Mammary microvascular endothelial cell (primary cell): ENCODE measurements at places on chromosomes 3 and 15. TPM values are rescaled to one million over a fixed set of nuclear protein-coding genes. Genes with fewer than 3 reads are reported as not detected.

Gene TGM4
- total RNA-seq = 0.07 and 0.20 TPM in 2 replicates

Gene IFT122
- 12.9 and 17.1 TPM in 2 replicates for total RNA-seq

Gene SNURF
- 0.30 and 8.0 TPM in 2 replicates for total RNA-seq

Gene ITPKA
- 0.44 and 1.7 TPM in 2 replicates for total RNA-seq

Gene CHRD
- total RNA-seq = 0.07 and 1.7 TPM in 2 replicates

Gene CHRNA7
- 0.64 and 0.73 TPM in 2 replicates for total RNA-seq

Gene TTLL13
- 0.20 TPM in 1 of 2 replicates, not detected in the other for total RNA-seq
